HEK293T (cell line): ENCODE measurements at places on chromosomes 2 and 18.
A peak's percentile ranks its signal among the peaks of the same experiment; 100 is the strongest.

DNA sequence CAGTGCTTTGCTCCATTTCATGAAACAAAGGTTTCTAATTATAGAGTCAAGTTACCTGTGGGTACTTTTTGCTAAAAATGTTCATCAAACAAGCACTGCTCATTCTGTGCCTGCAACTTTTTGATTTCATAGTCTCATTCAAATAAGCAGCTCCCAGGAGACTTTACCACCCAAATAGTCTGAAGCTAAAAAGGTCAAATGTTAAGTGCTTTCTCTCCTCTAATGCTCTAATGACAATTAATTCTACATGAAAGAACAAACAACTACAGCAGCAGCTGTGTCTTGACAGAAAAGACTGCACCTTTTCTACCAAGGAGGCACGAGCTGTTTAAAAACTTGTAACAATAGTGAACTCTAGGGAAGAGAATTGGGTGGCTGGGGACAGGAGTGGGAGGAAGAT lies 65.3 kb downstream of the CCDC93 start:
- DNase-seq, result no peak

DNA sequence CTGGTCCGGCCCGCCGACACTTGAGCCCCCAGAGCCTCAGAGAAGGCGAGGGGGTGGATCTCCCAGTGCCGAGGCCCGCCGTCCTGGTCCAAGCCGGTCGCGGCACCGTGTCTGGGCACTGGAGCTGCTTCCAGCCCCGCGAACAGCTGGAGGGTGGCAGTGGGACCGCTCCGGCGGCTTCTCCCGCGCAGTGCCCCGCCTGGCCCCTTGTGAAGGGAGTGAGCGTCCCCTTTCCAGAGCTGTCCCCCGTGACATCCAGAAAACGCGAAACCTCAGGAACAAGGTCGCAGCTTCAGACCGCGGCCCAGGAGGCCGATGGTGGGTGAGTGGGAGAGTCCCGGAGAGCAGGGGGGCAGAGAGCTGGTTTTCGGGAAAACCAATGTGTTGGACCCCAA lies 579 bp upstream of the EMX1 start:
- no peak for DNase-seq

GRCh38 chr2:133886735-133887675 lies 318.7 kb upstream of the NCKAP5 start:
- peak; percentile 75 for DNase-seq

DNA sequence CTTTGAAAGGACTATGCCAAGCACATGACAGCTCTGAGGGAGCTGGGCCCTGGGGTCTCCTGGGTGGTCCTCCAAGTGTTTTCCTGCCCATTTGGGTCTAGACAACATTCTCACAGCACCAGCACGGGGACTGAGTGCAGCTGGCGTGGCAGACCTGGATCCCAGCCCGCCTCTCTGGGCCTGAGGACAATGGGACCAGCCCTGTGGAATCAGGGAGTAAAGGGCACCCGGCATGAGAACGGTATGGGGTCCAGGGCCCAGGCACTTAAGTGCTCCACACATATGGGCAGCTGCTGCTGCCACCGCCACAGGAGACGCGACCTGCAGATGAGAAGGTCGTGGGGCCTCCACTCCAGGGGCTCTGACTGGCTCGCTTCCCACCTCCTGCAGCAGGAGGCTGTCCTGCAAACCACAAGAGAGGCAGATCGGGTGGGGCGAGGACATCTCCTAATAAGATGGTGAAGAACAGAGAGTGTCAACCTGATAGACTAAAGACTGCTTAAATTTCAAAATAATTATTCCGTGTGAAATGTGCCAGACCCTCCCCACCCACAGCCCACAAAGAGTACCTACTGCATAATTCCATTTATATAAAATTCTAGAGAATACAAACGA lies 46.3 kb downstream of the FAM178B start:
- no peak for DNase-seq

DNA sequence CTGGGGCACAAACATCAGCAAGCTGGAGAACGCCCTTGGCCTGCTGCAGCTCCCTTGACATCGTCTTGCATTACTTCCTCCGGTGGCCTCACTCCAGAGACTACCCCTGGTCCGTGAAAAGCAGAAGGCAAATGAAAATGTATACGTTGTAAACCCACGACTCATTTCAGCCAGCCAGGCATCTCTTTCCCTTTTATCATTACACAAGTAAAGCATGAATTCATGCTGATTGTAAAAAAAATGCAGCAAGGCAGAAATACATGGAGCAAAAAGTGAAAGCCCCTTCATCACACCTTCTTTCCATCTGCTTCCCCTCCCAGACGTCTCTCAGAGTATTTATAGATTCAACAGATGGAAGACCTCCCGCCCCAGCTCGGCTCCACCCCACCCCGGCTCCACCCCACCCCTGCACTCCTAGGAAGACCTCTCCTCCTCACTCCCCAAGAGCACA lies 41.6 kb upstream of the RALBP1 start:
- no peak for DNase-seq

DNA sequence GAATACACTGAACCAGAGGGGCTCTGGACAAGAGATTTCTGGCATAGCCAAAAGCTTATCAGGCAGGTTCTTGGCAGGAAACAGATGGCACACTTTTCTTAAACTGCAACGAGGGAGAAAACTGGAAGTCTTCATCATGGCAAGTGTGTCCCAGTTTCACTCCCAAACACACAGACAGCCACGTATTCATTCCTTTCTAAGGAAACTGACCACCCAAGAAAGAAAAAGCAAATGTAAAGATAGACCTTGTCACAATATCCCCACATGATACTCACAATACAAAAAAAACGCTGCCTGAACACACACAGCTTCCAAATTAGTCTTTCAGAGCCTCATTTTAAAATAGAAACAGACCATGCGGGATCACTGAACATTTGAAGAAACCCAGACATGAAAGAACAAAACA lies 40.6 kb upstream of the RTTN start:
- DNase-seq, result no peak

DNA sequence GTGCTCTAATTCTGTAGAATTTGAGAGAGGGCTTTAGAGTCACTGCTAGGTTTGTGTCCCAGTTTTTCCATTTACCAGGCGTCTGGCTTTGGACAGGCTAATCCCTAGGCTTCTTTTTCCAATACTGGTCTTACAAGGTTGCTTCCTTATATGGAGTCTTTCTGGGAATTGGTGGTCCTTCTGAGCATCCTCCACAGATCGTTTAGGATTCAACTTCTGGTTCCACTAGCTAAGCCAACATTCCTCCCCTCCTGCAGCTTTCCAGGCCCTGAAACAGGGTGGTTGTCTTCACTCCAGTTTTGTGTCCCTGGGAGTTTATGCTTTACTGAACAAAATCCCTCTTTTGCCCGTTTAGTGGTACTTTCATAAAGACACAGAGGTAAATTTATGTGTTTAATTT lies 170.6 kb downstream of the CERS6 start:
- no peak for DNase-seq

DNA sequence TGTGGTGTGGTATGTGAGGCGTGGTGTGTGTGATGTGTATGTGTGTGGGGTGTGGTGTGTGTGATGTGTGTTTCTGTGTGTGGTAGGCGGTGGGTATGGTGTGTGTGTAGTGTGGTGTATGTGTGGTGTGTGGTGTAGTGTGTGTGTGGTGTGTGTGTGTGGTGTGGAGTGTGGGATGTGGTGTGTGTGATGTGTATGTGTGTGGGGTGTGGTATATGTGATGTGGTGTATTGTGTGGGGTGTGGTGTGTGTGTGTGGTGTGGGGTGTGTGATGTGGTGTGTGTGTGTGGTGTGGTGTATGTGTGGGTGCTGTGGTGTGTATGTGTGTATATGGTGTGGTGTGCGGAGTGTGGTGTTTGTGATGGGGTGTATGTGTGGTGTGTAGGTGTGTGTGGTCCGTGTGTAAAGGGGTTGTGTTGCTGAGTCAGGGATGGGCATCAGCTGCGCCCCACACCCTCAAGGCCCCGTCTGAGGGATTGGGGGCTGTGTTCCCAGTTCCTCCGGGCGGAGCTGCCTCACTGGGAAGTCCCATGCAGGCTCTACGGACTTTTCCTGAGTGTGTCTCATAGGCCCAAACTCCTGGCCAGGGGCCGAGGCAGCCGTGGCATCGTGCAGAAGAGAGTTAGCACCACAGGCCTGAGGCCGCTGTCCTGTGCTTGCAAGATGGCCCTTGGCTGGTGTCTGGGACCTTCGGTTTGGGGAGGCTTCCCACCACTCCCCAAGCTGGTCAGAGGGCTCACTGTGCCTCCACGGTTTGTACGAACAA lies 18.2 kb upstream of the ARL4C start:
- DNase-seq, result no peak

DNA sequence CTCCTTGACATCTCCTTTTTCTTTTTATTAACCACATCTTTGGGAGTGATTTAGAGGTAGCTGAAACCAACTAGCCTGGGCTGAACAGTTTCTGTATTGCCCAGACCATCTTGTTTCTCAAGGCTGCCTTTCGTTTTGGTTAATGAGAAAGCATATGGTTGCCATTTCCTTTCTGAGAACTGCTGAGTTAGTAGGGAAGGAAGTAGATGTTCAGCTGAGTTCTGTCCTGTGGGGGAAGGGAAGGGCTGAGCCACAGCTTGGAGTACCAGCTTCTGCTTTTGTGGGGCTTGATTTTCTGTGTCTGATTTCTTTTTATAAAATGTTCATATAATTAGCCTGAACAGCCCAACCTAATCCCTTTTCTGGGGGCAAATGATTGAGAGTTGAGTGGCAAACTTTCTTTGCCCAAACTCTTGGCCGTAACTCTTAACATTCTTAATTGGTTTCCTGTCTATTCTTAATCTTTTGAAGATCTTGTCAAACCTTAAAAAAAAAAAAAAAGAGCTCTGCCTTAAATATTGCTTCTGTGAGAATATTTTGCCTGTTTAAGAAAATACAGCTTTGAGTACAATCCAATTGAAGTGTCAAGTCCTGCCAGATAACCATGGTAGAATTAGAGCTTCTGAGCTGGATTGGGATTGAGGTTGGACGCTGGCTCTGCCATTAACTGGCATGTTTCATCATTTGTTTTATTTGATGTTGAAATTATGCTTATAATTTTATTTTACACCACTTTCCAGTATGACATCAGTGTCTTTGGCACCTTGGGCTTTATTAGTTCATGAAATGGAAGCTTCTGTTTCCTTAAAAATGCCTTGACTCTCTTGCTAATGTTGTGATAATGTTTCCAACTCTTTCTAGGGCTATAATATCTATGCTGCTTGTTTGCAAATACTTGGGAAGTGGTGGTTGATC lies 1.9 kb upstream of the NABP1 start:
- no peak for DNase-seq

- no peak for DNase-seq
These were observed 11.1 kb downstream of the CFAP36 start for GRCh38 chr2:55530539-55531081.

GRCh38 chr18:50194631-50195532 lies at the start of gene MYO5B:
MYO5B (minus strand) TSS chr18:50195147; CDS start chr18:50194793, 354 bp downstream.
- peak; percentile 67 for DNase-seq

GRCh38 chr2:151040039-151040438 lies 221.6 kb downstream of the RBM43 start:
- no peak for DNase-seq

DNA sequence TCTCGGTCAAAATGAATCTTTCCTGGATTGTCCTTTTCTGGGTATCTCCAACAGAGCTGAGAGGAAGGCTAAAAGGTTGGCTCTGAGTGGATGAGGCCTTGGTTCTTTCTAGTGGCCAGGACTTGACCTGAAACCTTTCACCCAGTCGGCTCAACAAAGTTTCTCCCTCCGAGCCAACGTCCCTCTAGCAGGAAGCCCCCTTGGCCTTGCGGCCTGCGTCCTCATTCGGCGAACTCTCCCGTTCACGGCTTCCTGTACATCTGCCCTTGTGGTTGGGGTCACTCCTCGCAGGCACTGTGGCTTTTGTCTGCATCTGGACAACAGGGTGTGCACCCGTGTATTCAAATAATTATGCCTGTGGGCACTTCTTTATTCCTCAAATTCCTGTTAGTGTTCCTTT lies 9.4 kb upstream of the SIX3 start:
- no peak for DNase-seq

DNA sequence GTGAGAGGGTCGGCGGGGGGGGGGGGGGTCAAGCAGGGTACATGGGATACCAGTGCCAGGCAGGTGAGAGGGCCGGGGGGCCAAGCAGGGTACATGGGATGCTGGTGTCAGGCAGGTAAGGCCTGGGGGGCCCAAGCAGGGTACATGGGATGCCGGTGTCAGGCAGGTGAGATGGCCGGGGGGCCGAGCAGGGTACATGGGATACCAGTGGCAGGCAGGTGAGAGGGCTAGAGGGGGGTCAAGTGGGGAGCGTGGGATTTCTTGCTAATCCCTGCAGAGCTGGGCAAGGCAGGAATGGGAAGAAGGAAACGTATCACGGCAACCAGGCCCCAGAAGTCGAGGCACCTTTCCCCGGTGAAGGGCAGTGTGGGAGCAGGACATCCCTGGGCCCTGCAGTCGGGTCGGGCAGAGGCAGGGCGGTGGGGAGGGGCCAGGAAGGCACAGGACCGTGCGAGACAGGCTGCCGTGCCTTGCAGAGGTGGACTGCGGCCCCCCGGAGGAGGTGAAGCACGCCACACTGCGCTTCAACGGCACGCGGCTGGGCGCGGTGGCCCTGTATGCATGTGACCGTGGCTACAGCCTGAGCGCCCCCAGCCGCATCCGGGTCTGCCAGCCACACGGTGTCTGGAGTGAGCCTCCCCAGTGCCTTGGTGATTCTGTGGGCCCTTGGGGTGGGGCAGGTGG lies 49.3 kb downstream of the MTERF4 start:
- DNase-seq, result no peak

DNA sequence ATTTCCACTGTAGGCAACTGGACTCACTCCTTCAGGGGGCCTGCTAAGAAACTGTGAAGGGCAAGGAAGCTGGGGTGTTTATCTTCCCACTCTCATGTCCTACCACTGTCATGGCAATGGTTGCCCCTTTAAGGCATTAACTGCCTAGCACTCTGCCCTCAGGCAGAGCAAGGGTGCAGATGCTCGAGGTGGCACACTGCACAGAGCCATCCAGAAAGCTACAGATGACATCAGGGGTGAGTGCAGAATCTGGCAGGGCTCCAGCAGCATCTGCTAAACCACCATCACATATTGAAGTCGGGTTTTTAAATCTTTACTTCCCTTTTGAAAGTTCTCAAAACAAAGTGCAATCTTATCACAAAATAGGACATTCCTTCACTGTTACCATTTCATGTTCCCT lies 75.4 kb downstream of the RAPGEF4 start:
- DNase-seq, result no peak

- DNase-seq, result no peak
These were observed 2137.3 kb upstream of the CELF4 start for GRCh38 chr18:39702888-39703287.

GRCh38 chr2:21395366-21395765 lies 271.6 kb downstream of the TDRD15 start:
- DNase-seq, result peak; percentile 26

DNA sequence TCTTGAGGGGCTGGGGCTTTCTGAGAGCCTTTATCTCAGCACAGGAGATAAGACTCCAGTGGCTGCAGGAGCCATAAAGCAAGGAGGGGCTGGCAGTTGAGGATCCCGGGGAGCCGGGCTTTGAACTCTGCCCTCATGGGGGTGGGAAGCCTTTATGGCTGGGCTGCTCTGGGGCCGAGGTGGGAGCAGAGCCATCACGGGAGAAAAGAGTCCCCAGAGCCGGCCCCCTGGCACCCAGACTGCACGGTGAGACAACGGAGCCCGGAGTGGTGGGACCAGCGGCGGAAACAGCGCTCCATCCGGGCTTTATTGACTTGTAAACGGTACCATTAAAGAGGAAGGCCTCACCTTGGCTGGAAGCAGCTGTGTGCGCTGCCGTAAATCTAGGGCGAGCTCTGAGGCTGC lies 162.6 kb downstream of the MYCN start:
- DNase-seq, result no peak

GRCh38 chr18:65936678-65937077 lies 185.9 kb downstream of the CDH7 start:
- no peak for DNase-seq
